HS-5 (cell line): ENCODE measurements at places on chromosomes 4 and X.

DNA sequence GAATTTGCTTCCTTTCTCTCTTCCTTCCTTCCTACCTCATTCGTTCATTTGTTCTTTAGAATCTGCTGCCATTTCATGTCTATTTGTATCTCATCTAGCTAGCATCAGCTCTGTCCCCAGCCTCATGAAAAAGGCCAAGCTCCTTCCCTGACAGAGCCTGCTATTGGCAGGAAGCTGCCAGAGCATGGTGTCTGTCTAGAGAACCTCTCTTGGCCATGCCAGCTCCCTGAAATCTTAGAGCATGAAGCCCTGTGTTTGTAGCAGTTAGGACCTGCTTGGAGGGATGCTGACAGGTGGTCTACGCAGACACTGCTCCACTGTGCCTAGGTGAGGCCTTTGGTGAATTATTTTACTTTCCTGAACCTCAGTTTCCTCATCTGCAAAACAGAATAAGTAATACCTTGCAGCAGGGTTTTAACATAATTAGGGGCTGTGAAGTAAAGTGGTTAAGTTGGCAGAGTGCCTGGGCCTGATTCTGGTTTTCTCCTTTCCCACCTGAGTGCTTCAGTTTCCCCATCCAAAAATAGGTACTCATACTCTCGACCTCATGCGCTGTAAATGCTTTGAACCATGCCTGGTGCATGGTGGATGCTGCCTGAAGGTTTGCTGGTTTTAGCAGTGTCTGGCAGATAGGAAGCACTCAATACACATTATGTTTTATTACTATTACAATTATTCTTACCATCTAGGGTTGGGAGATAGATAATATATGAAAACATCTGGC is 4.7 kb downstream of the PTTG2 start:
- no peak for DNase-seq

- DNase-seq = no peak
These were observed 18.4 kb downstream of the UBE2K start for GRCh38 chr4:39716356-39716755.

DNA sequence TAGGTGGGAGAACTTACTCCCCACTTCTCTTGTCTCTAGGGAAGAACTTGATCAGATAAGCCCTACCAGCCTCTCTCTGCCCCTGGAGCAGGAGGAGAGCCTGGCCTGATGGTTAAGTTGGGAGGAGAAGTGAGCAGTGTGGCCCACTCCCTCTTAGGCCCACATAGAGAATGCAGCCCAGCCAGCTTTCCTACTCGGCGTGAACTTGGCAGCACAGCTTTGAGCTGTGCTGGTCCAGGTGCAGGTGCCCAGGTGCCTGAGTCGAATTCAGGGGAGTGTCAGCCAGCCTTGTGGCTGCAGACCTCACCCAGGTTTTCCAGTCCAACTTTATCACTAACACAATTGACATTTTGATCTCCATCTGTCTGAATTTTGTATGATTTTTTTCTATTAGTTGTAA is 77.6 kb upstream of the PAQR3 start:
- no peak for DNase-seq

DNA sequence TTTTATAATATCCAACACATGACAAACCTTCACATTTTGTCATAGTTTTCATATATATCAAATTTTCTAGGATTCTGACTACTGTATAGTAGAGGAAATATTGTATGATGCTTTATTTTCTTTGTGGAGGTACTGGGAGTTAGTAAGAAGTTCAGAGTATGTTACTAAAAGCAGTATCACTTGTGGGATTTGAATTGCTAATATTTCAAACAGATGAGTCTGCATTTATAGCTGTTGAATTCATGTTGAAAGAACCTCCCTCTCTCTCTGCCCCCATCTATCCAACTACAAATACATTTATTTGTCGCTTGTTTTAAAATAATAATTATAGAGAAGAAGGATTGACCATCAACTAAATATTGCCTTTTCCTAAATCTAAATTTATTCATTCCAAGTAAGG is 29.8 kb upstream of the MAPK10 start:
- DNase-seq = no peak

- no peak for DNase-seq
These were observed 36.0 kb downstream of the AWAT2 start for GRCh38 chrX:70013466-70014381.

DNA sequence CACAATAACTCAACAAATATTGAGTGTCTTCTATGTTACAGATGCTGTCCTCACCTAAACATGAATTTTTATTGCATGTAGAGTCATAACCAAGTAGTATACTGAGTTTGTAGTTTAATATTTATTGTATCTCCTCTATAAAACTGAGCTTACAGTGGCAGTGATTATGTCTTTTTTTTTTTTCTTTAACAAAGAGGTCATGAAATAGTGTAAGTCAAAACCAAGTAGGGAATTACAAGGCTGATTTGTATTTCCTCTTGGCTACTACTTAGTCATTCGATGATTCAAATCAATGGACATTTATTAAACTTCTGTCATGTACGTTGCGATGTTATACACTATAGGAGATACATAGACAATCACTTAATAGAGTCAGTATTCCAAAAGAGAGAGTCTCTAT is 48.4 kb downstream of the IL15 start:
- no peak for DNase-seq

- DNase-seq = no peak
These were observed 389.5 kb upstream of the GRID2 start for GRCh38 chr4:91914176-91914804.

- no peak for DNase-seq
These were observed 59.6 kb upstream of the DHX15 start for GRCh38 chr4:24643774-24644520.

DNA sequence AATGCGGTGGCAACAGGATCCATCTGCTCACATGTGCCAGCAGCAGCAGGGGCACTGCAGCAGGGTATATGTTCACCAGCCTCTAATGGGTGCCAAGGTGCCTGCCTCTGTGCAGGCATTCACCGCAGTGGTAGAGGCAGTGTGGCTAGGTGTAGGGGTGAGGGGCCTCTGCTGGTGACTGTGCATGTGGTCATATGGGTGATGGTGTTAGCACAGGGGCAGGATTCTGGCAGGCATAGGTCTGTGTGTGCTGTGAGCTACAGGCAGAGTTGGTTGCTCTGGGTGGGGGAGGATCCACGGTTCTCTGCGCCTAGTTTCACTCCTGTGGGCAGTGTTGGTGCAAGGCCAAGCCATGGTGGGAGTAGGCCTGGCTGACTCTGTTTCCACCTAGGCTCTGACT is 566.5 kb upstream of the GNPDA2 start:
- no peak for DNase-seq

DNA sequence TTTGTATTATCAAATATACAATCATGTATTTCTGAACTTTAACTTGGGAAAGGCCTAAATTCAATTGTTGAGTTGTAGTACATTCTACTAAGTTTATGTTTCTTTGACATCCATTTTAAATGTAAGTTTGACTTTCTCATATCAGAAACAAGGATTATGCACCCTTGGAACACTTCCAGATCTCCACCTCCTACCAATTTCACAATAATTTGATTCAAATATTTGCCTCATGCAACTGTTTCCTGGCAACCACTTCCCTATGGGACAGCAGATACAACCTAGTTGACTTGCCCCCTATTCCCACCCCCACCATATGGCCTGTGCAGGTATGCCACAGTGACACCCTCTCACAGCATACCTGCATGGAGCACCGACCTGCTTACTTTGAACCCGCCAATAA is 506.4 kb upstream of the PABPC4L start:
- no peak for DNase-seq

- DNase-seq = no peak
These were observed 2284.8 kb downstream of the ARAP2 start for GRCh38 chr4:33959519-33959918.

DNA sequence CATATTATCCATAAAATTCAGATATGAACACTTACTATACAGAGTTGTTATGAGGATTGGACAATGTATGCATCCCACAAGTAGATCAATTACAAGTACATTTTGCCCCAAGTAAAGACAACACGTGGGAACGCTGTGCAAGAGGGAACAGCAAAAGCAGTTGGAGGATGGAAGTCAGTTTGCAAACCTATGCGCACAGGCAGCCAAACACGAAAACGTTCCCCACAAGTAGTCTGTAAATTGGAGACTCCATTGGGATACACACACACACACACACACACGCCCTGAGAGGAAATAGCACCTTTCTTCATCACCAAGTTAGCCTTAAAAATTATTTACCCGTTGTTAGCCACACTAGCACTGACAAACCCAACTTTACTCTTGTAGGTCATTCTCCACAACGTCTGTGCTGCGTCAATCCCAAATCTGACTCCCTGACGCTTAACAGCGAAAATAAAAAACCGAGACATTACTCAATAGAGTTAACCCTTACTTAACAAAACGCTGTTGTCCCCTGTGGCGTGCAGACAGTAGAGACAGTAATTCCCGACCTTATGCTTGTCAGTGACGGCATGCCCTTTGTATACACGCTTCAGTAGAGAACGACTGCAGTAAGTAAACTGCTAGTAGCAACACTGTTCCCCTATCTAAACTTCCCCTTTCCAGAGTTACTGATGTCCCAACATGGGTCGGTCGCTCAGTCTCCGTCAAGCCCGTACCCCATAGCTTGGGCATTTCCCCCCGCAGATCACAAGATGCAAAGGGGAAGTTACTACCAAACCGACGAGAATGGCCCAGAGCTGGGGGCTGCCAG is 730 bp downstream of the MANBA start:
- DNase-seq = peak; percentile 11

DNA sequence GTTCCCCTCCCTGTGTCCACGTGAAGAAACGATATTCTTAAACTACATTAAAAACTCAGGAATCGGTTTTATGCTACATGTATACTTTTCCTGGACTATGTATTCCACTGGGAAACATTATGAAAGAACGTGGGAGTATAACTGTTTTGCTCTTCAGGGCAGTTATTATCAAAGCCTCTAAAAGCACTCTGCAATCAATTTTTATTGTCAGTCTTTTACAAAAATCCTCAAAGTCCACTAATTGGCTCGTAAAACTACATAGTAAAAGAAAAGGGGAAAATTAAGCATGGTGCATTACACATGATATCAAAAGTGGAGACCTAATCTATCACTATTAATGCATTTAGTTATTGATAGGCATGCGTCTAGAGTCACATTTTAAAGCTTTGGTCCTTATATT is 11.4 kb upstream of the CFAP299 start:
- no peak for DNase-seq

DNA sequence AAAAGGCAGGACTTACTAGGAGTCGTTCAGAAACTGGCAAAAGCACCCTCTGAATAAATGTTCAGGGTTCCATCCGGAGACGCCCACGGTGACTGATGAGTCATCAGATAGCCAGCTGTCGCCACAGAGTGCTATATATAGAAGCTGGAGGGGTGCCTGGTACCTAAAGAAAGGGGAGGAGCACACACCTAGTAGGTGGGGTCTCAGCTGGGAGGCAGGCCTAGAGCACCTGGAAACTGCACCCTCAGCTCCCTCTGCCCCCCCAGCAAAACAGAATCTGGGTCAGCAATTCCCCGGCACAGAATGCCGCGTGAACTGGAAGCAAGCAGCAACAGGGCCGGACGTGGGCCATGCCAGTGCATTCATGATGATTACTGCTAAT is 242.0 kb downstream of the BCOR start:
- DNase-seq = no peak

GRCh38 chr4:184992422-184992821 is 25.9 kb upstream of the HELT start:
- DNase-seq = no peak

- no peak for DNase-seq
These were observed 52.9 kb downstream of the JAKMIP1 start for GRCh38 chr4:6147441-6147840.

DNA sequence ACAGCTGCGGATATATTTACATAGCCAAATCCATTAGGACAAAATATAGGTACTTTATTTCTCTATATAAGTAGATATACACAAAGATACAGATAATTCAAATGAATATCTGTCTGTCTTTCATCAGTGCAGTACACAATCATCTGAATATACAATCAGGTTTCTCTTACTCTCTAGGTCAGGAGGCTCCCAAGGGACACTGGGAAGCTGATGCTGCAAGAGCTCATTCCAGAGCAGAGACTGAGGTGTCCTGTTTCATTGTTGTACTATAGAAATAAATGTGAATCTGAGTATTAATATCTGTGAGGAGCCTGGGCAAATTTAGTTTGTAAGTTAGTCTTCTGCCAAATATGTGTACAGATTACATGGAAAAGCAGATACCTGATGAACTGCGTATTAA is 4.2 kb downstream of the TLL1 start:
- DNase-seq = no peak

DNA sequence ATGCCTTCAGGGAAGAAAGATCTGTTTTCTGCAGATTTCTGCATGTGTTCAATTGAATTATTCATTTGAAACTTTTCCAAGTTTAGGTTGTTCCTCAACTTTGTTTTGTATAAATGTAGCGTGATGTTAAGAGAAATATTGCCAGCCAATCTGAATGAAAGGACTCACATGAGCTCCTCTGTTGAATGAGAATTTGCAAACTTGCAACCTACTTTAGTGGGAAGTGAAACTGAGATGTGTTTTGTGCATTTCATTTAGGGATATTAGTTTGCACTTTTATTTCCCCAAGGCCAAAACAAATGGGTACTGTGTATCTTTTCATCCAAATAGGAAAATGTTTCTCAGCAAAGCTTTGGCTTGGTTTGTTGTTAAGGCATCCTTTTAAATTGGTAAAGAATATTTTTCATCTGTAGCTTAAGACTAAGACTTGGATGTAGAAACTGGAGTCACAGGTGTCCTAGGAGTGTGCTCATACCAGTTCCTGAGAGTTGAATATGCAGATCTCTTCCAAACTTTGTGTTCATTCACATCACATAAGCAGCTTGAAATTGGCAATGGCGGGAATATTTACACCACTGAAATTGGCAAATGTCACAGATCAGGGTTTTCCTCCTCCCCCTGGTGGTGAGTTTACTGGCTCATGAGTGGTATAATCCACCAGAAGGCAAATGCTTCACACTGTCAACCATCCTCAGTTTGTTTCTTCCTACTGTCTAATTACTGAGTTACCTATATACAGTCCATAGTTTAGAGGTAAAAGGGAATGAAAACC is 193.6 kb upstream of the BANK1 start:
- no peak for DNase-seq

DNA sequence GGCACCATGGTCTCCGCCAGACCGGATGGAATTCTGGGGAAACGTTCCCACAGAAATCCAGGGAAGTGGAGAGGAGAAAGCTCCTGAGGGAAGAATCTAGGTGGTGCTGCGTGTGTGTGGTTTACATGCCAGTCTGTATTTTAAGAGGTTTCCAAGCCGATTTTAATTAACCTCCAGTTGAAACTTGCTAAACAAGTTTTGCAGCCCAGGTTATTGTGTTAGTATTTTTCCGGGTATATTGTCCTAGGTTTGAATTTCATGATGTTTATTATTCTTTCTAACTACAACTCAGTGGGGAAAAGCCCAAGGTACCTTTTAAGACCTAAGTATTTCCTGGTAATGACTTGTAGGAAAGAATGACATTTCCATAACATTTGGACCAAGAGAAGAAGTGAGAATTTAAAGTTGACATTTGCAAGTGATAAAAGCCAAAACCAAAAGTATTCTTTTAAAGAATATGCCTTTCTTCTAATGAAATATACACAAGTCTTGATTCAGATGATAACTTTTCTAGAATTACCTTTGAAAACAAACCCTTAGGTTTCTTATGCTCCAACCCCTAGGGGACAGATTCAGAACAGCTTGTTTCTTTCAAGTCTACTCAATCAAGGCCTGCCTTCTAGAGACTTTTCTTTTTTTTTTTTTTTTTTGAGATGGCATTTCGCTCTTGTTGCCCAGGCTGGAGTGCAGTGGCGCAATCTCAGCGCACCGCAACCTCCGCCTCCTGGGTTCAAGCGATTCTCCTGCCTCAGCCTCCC is 14.6 kb downstream of the SAT1 start:
- no peak for DNase-seq
